ENCODE measurements at places on chromosomes 3 and 15.
A peak's percentile ranks its signal among the peaks of the same experiment; 100 is the strongest.

- no peak for DNase-seq
Measured at GRCh38 chr3:105559856-105560255, 193.1 kb downstream of the ALCAM start.

- DNase-seq, result no peak
Measured at GRCh38 chr3:42725454-42725853, 22.9 kb upstream of the HHATL start.

- no peak for DNase-seq
Measured at GRCh38 chr3:141441381-141442364, 45.2 kb upstream of the RASA2 start.

GRCh38 chr15:93865586-93865985, 365.8 kb upstream of the MCTP2 start:
- DNase-seq, result peak; percentile 52

GRCh38 chr3:61808526-61808925, 247.2 kb downstream of the PTPRG start:
- no peak for DNase-seq

DNA sequence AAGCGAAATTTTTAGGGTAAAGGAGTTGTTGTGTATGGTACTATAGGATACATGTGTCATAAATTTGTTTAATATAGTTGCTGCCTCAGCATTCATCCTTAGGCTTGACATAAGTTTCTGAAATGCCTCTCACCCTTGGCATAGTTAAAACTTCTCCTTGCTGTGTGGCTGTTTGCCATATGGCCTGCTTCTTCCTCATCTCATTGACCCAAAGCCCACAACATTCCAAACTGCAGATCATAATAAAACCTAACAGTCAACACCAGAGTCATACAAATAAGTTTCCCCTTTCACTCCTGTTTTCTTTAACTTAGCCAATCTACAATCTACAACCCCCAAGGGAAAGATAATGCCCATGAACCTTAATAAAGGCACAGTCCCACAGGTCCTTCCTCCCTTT, 136.6 kb downstream of the TMCC1 start:
- DNase-seq, result no peak

DNA sequence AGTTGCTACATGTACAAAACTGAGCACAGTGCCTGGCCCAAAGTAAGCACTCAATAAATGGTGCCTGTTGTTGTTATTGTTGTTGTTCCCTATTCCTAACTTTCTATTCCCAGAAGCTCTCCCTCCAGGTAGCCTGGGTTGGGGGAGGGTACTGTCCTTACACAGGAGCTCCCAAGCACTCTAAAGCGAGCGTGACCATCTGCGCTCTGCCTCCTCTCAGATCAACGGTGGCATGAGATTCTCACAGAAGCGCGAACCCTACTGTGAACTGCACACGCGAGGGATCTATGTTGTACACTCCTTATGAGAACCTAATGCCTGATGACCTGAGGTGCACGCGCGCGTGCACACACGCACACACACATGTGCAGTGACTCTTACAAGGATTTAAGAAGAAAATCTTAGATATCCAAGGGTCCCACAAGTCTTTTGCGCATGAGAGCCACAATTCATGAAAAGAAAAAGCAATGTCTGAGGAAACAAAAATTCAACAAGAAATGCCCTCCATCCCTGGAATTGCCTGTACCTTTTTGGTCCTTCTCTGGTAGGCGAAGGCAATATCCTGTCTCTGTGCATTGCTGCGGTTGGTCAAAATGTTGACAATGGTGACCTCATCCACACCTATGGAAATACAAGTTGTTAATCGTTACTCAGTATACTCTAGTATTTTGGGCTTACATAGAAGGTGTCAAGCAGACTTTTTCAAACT, 33.7 kb downstream of the ANXA2 start:
- DNase-seq, result no peak

DNA sequence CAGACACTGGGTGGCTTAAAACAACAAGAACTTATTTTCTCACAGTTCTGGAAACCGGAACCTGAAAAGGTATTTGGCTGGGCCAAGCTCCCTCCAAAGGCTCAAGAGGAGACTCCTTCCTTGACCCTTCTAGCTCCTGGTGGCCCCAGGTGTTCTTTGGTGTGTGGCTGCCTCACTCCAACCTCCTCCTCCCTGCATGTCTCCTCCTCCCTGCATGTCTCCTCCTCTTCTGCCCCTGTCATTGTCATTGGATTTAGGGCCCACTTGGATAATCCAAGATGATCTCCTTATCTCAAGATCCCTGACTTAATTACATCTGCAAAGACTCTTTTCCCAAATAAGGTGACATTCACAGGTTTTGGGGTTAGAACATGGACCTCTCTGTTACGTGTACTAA, 69.8 kb upstream of the MFGE8 start:
- no peak for DNase-seq

DNA sequence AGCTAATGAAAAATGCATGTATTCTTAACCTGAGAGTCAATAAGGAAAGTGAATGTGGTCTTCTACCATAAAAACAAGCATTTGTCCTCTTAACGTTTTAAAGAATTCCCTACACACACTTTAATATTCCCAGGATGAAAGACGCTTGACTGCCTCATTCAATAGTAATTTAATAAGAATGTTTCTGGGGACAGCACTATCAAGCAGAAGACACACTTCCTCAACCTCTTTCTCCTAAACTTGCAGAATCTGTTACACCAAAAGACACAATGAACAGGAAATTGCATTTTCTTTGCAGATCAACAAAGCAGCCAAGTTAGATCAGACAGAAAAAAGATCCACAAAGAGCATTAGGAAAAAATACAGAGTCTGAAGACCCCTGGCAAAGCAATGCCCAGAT, 97.7 kb downstream of the PLCH1 start:
- DNase-seq, result no peak

DNA sequence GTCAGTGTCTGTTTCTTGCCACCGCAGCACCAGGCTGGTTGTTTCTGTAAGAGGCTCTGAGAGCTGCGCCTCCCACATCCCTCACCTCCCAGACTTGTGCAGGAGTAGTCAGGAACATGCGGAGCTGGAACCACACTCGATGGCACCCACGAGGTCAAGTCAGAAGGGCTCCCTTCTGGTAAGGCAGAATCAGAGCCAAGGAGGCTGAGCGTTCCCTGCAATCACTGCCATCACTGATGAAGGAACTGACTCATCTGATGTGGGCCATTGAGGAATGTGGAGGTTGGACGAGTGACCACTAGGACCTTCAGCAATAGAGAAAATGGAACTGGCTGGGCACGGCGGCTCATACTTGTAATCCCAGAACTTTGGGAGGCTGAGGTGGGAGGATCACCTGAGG, 35.7 kb upstream of the BLM start:
- no peak for DNase-seq

DNA sequence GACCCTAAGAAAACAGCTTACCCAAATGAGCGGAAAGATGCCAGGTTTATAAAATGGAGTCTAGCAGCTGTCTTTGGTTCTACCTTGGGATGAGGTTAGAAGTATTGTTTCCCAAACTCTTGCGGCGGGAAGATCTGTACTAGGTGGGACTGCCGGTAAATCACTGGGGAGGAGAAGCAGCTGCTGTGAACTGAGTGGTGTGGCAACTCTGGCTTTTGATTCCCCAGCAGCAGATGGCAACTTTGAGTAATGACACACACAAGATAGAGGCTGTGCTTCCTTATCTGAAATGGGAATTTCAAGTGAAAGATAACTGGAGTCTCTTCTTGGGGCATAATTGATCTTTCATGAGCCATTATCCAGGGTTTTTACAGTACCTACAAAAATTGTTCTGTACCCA, 184.9 kb downstream of the ATG7 start:
- peak; percentile 50 for DNase-seq

DNA sequence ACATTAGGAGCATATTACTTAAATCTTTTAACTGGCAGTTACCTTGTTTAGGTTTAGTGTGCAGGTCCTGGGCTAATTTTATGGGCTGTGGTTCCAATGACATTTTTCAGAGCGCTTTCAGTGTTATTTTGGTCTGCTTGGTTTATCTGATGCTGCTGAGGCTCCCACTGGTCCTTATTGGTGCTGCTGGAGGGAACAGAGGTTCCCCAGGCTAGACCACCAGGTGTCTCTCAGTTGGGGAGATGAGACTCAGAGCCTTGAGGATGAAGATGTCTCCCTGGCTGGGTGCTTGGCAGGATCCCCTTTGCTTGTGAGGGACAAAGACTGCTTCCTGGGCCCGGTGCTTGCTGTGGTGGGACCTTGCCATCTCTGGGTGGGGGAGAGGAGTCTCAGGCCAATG, 28.3 kb upstream of the TASOR start:
- no peak for DNase-seq

GRCh38 chr3:64650715-64651114, 37.1 kb downstream of the ADAMTS9 start:
- no peak for DNase-seq

GRCh38 chr15:67199881-67200763, 54.3 kb downstream of the AAGAB start:
- no peak for DNase-seq

GRCh38 chr15:66778716-66779115, 76.7 kb downstream of the SMAD6 start:
- no peak for DNase-seq

DNA sequence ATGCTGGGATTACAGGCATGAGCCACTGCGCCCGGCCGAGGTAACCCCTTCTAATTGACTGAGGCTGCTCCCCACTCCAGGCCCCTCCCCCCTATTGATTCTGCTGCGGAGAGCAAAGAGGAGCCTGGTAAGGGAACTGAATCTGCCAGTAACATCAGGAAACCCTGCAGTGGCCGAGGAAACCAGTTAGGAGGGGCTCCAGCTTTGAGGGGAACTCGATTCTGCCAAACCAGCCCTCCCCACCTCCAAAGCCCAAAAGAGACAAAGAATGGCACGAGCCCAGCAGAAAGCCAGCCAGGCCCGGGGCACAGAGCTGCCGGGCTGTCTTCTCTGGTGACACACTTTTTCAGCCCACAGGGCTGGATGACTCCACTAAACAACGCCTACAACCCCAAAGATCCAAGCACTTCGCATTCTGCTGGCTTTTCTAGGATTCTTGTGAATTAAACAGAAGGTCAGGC, 15.0 kb upstream of the ACAD9 start:
- no peak for DNase-seq

DNA sequence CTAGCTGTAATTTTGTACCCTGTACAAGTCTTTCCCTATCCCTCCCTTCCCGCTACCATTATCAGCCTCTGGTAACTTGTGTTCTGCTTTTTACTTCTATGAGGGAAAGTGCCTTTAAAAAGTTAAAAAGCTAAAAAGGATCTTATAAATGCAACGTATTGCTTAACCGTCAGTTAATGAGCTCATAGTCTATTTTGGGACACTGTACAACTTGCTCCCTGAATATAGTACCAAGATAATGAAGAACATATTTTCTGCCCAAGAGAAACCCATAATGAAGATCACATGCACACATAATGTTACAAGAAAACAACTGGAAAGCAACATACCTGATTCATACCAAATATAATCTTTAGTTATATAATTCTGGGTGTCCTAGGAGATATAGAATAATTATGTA, 22.6 kb downstream of the ZIC1 start:
- no peak for DNase-seq

DNA sequence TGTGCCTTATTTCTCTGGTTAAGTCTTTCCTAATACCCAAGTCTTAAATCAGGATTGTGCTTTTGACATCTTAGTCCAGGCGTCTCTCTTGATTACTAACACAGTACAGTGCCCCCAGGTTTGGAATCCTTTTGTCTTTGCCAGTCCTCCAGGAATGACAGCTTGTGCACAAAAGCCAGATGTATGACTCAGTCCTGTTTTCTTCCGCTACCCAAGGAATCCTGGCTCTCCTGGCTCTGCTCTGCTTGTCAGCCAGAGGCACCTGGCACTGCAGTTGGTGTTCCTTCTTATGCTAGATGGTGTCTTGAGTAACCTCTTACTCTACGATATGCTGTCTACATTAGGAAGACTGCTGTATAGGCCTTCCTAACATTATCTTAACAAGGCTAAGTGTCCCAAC, 728.2 kb upstream of the NECTIN3 start:
- DNase-seq, result no peak

GRCh38 chr3:121063628-121064027, 155.6 kb downstream of the STXBP5L start:
- DNase-seq, result no peak

GRCh38 chr3:21751886-21752285, 876 bp upstream of the ZNF385D start:
- no peak for DNase-seq

DNA sequence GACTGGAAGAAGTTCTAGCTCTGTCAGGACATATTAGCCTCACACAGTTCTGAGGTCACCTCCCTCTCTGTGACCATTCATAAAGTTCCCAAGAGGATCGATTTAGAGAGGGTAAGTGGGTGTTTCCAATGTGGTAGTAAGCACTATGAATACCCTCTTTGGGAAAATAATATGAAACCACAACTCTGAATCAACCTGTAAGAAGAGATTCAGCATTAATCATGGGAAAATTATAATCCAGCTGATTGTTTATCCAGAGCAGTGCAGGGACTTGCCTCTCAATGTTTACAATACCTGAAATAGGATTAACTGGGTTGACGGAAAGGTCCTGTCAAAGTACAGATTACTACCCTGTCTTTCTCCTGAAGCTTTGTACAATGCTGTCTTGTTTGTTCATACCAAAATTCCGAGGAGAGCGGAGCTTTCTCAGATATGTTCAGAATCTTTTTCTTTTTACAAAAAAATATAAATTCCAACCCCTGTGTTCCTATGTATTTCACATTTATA, 302.9 kb upstream of the DPPA4 start:
- no peak for DNase-seq

GRCh38 chr3:172692751-172693338, 18.0 kb downstream of the NCEH1 start:
- DNase-seq, result no peak

DNA sequence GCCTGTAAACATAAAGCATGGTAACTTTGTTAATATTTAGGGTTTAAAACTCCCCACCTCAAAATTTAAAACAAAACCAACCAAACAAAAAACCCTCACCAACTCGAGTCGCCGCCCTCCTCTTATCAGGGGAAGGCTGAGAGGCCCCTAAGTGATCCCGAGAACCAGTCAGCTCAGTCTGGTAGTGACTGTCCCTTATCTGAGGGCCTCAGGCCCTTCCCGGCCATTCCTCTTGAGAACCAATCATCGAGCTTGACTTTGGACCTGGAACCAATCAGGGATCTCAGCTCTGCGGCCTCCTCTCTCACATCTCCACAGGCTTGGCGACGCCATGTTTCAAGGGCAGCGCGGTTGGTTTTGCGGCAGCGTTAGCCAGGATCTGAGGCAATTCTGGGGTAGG, at the start of gene TERB2:
TERB2 (plus strand) TSS at position 300 of the 400 bp plus-strand sequence; CDS start at position 332, 32 bp downstream.
- no peak for DNase-seq

- DNase-seq, result no peak
Measured at GRCh38 chr3:37130984-37131859, 43.2 kb downstream of the LRRFIP2 start.

GRCh38 chr15:91249591-91249990, 149.5 kb downstream of the SV2B start:
- no peak for DNase-seq

Data from NCI-H2171 (cell line).